Renal cortex interstitium (tissue), 15 donors: ENCODE measurements at places on chromosomes 4 and X.

GRCh38 chr4:119490335-119490734, 138.3 kb downstream of the PDE5A start:
- DNase-seq, result no peak

GRCh38 chr4:114547340-114548134, 51.1 kb upstream of the UGT8 start:
- DNase-seq, result no peak

DNA sequence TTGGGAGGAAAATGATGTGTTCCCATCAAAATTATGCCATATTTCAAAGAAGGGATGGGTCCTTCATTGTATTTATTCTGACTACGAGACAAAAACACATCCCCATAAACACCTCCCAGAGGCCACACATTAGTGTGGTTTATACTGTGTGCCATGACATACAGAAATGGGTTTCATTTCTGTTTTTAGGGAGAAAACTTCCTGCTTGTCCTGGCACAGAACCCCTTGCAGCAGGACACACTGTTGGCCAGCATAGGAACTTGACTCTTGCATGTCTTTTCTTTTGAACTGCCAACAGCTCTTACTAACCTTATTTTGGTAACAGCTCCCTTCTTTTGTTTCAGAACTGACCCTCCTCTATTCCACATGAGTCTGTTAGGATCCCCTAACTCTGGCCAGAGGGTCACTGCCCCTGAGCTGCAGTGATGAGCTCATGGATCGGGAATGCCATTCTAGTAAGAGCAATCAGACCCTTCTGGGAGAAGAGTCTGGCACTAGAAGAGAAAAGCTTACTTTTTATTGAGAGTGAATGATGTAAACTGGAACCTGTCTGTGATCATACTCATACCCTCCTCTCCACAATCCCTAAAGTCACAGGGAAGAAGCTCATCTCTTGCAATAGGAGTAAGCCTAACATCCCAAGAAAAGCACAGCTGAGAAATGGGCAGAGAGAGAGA, 86.4 kb downstream of the SMIM20 start:
- DNase-seq, result no peak

- no peak for DNase-seq
Measured at GRCh38 chrX:45202171-45202570, 1.5 kb upstream of the DIPK2B start.

GRCh38 chr4:161604516-161605300, 559.1 kb downstream of the FSTL5 start:
- DNase-seq, result no peak

DNA sequence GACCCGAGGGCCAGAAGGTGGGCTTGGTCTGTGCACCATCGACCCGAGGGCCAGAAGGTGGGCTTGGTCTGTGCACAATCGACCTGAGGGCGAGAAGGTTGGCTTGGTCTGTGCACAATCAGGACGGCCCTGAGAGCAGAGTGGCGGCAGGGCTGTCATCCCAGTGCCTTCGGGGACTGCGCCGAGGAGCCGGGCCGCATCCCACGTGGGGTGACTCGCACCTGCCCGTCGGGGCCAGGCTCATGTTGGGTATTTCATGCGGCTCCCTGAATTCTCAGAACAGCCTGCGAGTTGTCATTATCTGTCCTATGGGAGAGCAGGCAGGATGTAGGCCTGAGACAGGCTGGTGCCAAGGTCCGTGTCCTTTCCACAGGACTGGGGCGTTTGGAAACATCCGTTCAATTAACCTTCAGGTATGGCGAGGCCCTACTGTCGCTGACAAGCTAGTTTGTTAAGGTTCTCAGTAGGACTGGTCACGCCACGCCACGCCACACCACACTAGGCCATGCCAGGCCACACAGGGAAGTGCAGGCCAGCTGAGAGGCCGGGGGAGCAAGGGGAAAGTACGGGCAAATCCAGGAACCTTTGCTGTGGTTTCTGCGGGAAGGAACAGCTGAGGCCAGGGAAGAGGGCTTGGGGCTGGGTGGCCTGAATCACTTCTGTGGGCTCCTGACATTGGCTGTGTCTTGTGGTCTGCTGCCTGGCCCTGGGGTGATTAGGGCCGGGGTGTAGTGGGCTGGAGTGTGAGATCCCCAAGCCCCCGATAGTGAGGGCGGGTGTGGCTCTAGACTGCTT, 182.9 kb downstream of the AFAP1 start:
- no peak for DNase-seq

- DNase-seq, result no peak
Measured at GRCh38 chr4:16045687-16046086, 38.1 kb downstream of the PROM1 start.

DNA sequence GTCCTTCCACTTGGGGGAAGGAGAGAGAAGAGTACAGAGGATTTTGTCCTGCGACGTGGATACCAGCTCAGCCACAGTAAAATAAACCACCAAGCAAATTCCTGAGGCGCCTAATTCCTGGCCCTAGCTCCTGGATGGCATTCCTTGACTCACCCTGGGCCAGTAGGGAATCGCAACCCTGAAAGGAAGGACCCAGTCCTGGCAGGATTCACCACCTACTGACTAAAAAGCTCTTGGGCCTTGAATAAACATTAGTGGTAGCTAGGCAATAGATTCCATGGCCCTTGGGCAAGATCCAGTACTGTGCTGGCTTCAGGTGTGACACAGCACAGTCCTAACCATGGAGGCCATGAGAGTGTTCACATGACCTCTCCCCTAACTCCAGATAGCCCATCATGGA, 45.6 kb downstream of the GABRA3 start:
- no peak for DNase-seq

GRCh38 chr4:54946741-54947140, 178.7 kb downstream of the KDR start:
- DNase-seq, result no peak

GRCh38 chr4:174826660-174827059, 2.4 kb downstream of the GLRA3 start:
- DNase-seq, result no peak
